HCT116 (cell line): ENCODE measurements at places on chromosomes 1 and 21. TPM values are rescaled to one million over a fixed set of nuclear protein-coding genes. Genes with fewer than 3 reads are reported as not detected.

FBXO44 gene
- 60.9 TPM for total RNA-seq

RNU1-2 gene
- 1,685 TPM for total RNA-seq

ATG4C gene
- 11.8 TPM for total RNA-seq

EFNA1 gene
- total RNA-seq: 19.7 TPM

CELA2A gene
- total RNA-seq: 1.6 TPM

CRYAA gene
- total RNA-seq: not detected

DNA sequence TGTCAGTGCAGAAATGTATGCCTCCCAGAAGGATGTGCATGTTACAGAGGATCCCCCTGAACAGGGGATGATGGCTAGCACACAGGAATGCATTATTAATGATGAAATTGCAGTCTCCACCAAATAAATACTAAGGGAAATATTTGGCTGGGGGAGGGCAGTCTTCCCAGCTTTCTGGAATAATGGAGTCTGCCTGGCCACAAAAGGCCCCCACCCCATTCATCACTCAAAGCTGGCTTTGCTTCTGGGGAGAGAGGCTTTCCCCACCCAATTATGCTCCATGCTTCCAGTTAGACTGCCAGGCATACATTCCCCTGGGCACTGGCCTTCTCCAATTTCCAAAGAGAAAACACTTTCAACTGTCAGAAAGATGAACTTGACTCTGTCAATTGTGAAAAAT lies 302.7 kb downstream of the SIPA1L2 start:
- no peak for DNase-seq
- H3K4me1 ChIP-seq: no peaks in the 10 kb centered on the region
- H3K27ac ChIP-seq: no peak overlapping the region
- H3K27me3 ChIP-seq: no peaks in the 10 kb centered on the region

- no peaks in the 10 kb centered on the region for H3K36me3 ChIP-seq
- H3K27me3 ChIP-seq: no peaks in the 10 kb centered on the region
- no peak for DNase-seq
- no peak overlapping the region for H3K27ac ChIP-seq
- H3K4me3 ChIP-seq: no peak overlapping the region
- no peaks in the 10 kb centered on the region for H3K4me1 ChIP-seq
Measured at GRCh38 chr1:213159376-213159775, 108.3 kb downstream of the RPS6KC1 start.

- peaks cover 7% of the 10 kb centered on the region; the same call in 1 of the 2 replicates for H3K27me3 ChIP-seq
- H3K4me3 ChIP-seq: no peak overlapping the region
- H3K36me3 ChIP-seq: no peaks in the 10 kb centered on the region
- H3K4me1 ChIP-seq: no peaks in the 10 kb centered on the region
- DNase-seq: no peak
Measured at GRCh38 chr1:227453631-227454355, 109.6 kb upstream of the ZNF678 start.

- H3K4me1 ChIP-seq: peaks cover 11% of the 10 kb centered on the region; the same call in 1 of the 2 replicates
- no peak for DNase-seq
- no peaks in the 10 kb centered on the region for H3K27me3 ChIP-seq
Measured at GRCh38 chr21:32549440-32549839, 35.9 kb downstream of the TCP10L start.

DNA sequence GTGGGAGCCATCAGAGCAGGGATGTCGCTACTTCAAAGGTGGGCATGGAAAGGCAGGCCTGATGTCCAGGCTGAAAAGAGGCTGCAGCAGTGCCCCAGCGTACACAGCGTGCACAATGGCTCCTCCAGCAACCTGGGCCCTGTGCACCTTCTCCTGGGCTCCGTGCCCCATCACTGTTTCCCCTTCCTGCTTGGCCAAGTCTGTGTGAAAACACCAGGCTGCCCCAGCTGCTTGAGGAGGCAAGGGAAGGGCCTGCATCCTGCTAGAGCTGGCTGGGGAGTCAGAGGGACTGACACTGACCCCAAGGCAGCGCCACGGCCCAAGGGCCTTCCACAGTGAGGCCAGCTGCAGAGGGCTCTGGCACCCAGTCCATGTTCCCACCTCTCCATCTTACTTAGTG lies 33.4 kb downstream of the SDC3 start:
- no peaks in the 10 kb centered on the region; the same call in 1 of the 2 replicates for H3K36me3 ChIP-seq
- no peaks in the 10 kb centered on the region for H3K27me3 ChIP-seq
- H3K4me1 ChIP-seq: no peaks in the 10 kb centered on the region
- no peak overlapping the region for H3K27ac ChIP-seq

DNA sequence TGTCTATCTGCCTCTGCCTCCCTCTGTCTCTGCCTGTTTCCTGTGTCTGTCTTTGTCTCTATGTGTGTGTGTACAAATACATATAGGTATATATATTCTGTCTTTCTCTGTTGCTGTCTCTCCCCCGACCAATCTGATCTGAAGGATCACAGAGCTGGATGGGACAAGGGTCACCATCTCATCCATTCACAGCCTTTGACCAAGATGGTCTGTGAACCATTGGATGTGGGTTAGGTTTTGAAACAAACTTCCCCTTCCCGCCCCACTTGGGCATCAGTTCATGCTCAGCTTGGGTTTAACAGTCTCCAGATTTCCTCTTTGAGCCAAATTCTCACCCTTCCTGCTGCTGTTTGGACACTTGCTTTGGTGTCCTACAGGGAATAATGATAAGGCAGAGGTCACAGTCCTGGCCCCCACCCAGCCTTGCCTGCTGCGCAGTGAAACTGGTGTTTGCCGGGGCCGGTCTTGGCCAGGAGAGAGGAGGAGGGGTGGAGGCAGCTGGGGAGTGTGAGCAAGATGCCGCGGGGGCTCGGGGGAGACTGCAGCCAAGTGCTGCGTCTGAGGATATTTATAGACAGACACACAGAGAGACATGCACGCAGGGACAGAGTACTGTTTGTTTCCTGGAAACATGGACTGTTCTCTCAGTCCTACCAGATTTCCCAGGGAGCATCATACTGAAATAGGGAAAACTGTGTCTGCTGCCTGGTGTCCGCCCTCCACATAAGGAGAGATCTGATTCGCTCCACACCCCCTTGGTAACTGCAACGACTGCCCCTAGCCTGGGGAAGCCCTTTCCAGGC lies 27.0 kb upstream of the BTG2 start:
- no peaks in the 10 kb centered on the region for H3K36me3 ChIP-seq
- DNase-seq: no peak
- no peak overlapping the region for H3K4me3 ChIP-seq
- no peak overlapping the region for H3K27ac ChIP-seq
- peaks cover 12% of the 10 kb centered on the region for H3K4me1 ChIP-seq

- no peak for DNase-seq
- H3K4me3 ChIP-seq: no peak overlapping the region
- no peaks in the 10 kb centered on the region for H3K27me3 ChIP-seq
- no peaks in the 10 kb centered on the region for H3K36me3 ChIP-seq
- H3K4me1 ChIP-seq: peaks cover 17% of the 10 kb centered on the region
Measured at GRCh38 chr1:150557813-150558212, 8.6 kb downstream of the ADAMTSL4 start.

GRCh38 chr1:165298203-165298820 lies 58.2 kb downstream of the LMX1A start:
- H3K4me1 ChIP-seq: no peaks in the 10 kb centered on the region
- no peak overlapping the region for H3K27ac ChIP-seq
- peaks cover 27% of the 10 kb centered on the region for H3K27me3 ChIP-seq
- no peak for DNase-seq
- H3K4me3 ChIP-seq: no peak overlapping the region

GRCh38 chr1:239056940-239057339 lies 329.4 kb upstream of the CHRM3 start:
- no peaks in the 10 kb centered on the region for H3K4me1 ChIP-seq
- H3K27ac ChIP-seq: no peak overlapping the region
- no peaks in the 10 kb centered on the region for H3K27me3 ChIP-seq
- H3K36me3 ChIP-seq: no peaks in the 10 kb centered on the region
- no peak for DNase-seq

DNA sequence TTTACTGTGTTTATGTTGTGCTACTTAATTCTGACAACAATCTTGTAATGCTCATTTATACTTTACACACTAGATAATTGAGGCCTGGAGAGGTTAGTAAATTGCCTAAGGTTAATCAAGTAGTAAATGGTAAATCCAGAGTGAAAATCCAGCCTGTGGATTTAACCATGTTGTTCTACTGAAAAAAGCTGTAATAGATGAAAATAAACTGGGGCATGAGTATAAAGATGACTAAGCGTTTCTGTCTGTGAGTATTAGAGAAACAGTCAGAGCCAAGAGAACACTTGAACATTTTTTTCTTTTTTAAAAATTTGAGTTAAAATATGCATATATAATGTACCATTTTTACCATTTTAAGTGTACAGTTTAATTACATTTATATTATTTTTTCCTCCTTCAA lies 47.9 kb upstream of the LEPR start:
- no peak overlapping the region for H3K27ac ChIP-seq
- DNase-seq: no peak
- H3K4me1 ChIP-seq: no peaks in the 10 kb centered on the region
- H3K36me3 ChIP-seq: no peaks in the 10 kb centered on the region
- no peak overlapping the region for H3K4me3 ChIP-seq
- no peaks in the 10 kb centered on the region for H3K27me3 ChIP-seq

GRCh38 chr1:149846042-149846441 lies 53.3 kb upstream of the BOLA1 start:
- H3K4me1 ChIP-seq: peaks cover 56% of the 10 kb centered on the region
- peak overlapping the region; percentile 80; the same call in 1 of the 2 replicates for H3K27ac ChIP-seq
- no peaks in the 10 kb centered on the region for H3K27me3 ChIP-seq
- H3K4me3 ChIP-seq: no peak overlapping the region
- H3K36me3 ChIP-seq: peaks cover 3% of the 10 kb centered on the region
- no peak for DNase-seq

DNA sequence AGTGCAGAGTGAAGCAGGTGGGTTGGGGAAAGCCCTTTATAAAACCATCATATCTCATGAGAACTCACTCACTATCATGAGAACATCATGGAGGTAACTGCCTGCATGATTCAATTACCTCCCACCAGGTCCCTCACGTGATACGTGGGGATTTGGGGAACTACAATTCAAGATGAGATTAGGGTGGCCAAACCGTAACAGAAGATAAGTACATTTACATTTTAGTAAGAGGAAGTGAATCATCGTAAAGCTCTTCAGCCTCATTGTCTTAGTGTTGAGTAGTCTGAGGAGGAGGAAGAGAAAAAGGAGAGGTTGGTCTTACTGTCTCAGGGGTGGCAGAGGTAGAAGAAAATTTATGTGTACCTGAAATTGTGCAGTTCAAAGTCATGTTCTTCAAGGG lies 1053.4 kb upstream of the ADGRL4 start:
- H3K27me3 ChIP-seq: no peaks in the 10 kb centered on the region
- H3K36me3 ChIP-seq: no peaks in the 10 kb centered on the region
- no peaks in the 10 kb centered on the region for H3K4me1 ChIP-seq
- no peak for DNase-seq
- H3K27ac ChIP-seq: no peak overlapping the region
